ENCODE measurements at places on chromosomes 6 and 20.

- no peak for DNase-seq
These were observed 187.7 kb downstream of the ASCC3 start for GRCh38 chr6:100693249-100693927.

DNA sequence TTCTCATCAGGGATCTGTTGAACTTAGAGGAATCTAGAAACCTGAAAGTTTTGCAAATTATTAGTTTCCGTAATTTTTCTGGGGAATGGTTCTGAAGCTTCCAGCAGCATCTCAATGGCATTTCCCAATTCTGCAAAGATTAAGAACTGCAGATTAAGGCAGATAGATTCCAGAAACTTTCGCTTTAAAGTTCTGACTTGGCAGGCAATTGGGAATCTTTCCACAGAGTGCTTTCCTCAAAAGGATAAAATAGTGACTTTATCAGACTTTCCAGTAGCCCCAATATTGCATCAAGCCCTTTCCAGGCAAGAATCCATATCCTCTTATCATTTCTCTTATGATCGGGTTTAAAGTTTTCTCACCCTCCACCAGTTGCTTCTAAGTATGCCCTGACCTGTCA, 261.1 kb downstream of the FNDC1 start:
- no peak for DNase-seq

DNA sequence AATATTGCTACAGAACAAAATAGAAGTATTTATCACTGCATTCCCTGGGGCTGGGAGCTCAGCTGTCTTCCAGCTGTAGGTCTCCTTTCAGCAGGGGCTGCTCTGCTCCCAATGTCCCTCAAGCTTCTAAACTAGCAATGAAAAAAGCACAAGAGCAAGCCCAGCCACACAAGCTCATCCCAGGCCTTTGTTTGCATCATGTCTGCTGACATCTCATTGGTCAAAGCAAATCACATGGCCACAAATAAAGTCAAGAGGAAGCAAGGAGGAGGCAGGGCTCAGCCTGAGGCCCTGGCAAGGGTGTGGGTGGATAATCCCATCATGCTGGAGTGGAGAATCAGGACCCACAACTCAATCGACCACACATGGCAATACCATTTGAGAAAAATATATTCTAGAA, 2.2 kb upstream of the BFSP1 start:
- DNase-seq: peak; percentile 44

DNA sequence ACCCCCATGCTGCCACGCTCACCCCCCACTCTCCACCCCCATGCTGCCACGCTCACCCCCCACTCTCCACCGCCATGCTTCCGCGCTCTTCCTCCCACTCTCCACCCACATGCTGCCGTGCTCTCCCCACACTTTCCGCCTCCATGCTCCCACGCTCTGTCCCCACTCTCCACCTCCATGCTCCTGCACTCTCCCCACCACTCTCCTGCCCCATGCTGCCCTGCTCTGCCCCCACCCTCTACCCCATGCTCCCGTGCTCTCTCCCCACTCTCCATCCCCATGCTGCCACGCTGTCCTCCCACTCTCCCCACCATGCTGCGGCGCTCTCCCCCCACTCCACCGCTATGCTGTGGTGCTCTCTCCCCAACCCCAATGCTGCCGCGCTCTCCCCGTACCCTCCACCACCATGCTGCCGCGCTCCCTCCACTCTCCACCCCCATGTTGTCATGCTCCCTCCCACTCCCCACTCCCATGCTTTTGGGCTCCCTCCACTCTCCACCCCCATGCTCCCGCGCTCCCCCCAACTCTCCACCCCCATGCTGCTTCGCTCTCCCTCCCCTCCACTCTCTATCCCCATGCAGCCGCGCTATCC, 46.0 kb upstream of the PDE10A start:
- no peak for DNase-seq

DNA sequence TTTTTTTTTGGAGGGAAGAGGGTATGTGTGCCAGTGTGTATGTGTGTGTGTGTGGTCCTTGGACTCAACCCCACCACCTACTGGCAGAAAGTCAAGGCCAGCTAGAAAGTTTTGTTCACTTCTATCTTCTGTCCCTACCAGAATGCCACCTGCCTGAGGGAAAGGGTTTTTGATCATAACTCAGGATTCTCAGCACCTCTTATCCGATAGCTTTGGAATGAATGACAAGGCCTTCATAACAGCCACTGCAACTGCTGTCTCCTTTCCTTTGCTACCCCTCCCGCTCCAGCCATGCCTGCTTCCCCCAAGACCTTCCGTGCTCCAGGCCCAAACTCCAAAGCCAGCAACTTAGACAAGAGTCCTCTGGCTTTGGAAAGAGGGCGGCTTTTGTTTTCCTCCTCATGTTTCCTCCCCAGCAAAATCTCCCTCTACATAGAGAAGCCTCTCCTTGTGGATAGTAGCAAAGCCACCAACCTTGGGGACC, 18.7 kb downstream of the BTN3A1 start:
- DNase-seq: peak; percentile 55

GRCh38 chr20:33843050-33843449, 31.9 kb downstream of the CHMP4B start:
- DNase-seq: no peak

DNA sequence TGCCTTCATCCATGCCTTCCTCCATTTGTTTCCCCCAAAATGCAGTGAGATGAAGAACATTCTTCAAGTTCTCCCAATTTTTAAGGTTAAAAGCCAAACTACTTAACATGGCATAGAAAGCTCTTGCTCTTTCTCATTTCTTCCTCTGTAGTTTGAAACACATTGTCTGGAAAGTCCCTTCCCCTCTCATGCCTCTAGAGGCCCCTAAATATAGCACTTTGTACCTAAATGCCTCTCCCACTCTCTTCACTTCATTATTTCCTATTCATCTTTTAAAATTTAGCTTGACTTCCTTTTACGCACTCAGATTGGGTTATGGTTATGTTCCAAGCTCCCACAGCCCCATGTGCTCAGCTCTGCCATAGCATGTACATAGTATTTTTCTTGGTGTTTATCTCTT, 389.3 kb downstream of the HDGFL1 start:
- DNase-seq: no peak

- no peak for DNase-seq
These were observed 514.0 kb upstream of the BTBD3 start for GRCh38 chr20:11403711-11404110.

GRCh38 chr20:5170341-5170740, 43.5 kb downstream of the CDS2 start:
- DNase-seq: no peak

DNA sequence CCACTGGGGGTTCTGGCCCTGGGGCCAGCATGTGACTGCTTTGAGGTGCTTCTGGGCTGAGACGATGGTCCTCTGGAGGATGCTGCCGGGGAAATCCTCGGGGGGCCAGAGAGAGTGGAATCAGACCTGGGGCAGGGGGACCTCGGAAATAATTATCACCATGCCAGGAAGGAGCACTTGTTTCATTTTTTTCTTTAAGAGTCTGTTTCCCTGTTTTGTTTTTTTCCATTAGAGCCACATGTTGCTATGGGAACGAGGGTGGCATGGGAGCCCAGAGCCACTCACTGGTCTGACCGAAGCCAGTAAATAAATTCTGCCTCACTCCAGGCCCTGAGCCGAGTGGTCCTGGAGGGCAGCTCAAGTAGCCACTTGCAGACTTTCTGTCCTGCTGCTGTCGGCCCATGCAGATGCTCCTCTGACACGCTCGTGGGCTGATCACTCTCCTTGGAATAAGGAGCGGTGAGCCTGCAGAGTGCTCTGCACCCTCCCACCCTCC, 365.1 kb downstream of the ZFAND3 start:
- no peak for DNase-seq

GRCh38 chr6:14059791-14060436, 57.7 kb upstream of the CD83 start:
- DNase-seq: no peak

DNA sequence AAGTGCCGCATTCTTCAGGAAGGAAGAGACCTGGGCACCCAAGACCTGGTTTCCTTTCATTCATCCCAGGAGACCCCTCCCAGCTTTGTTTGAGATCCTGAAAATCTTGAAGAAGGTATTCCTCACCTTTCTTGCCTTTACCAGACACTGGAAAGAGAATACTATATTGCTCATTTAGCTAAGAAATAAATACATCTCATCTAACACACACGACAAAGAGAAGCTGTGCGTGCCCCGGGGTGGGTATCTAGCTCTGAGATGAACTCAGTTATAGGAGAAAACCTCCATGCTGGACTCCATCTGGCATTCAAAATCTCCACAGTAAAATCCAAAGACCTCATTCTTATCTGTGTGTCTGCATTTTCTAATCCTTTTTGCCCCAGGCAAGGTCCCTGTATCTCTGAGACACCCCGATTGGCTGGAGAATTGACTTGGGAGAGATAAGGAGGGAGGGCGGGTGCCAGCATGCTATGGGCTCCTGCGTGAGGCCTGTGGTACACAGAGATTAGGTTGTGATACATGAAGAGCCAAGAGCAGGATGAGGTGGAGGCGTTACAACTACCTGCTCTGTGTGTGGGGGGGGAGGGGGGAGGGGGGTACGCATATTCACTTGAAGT, 4.8 kb downstream of the MUC21 start:
- no peak for DNase-seq

DNA sequence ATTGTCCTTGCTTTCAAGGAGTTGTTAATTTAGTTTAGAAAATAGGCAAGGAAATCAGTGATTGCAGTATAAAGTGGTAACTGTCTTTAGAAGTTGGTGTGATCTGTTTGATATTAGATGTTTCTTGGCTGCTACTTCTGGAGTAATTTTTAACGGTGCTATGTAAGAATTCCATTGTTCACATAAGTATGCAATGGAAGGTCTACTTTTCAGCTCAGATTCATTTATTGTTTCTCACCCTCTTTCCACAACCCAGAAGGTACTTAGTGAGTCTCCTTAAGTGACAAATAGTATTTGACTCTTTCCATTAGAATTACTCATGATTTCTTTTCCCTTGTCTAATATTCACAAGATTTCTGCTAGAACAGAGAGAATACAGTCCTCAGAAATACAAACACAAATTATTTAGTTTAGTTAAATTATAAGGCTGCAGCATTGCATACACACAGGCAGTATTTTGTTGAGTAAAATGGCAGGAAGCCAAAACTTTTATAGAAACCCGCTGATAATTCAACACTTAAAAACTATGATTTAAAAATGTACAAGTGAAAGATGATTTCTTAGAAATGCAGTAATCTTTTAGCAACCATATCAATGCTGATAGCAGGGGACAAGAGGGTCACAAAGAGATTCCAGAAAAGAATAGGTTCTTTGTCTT, 554.3 kb downstream of the CD109 start:
- DNase-seq: no peak

DNA sequence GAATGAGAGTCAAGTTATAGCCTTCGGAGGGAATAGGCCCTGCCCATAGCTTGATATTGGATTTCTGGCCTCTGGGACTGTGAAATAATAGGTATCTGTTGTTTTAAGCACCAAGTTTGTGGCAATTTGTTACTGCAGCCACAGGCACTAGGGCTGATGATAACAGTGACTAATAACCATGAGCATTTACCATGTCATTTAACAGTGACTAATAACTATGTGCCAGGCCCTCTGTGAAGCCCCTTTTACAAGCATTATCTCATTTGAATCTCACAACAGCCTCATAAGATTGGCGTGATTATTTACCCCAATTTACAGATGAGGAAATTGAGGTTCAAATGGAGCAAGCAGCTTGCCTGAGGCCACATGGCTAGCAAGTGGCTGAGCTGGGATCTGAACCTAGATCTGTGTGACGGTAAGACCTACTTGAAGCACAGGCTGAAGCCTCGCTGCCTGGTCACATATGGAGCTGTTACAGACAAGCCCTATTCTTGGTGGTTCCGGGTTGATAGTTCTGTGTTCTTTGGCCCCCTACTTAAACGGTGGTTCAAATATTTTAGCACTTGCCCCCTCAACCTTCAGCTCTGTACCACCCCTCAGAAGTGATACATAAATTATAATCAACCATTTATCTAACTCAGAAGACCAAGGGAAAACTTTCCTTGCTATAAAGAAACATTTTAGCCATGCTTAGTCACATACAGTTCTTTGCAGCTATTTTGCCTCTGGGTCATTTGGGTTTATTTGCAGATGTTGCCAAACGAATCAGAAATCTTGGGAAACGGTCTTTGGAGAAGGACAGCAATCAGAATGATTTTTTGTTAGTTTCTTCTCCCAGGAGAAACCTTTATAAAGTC, 98.3 kb downstream of the ELOVL5 start:
- DNase-seq: peak; percentile 84

DNA sequence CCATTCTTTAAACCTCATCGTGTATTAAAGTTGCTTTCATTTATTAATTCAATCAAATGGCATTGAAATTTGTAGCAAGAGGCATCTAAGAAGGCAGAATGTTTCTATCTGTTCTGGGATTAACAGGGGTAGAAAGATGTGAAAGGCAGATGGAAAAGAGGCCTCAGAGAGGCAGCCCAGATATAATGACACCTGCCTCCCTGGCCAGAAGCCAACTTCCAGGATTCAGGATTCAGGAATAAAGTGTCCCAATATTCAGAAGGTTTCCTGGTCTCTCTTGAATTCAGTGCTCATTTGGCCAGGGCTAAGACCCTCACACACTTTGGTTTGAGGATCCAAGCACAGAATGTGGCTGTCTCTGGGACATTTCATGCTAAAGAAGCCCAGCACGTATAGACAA, 39.9 kb downstream of the HLA-B start:
- no peak for DNase-seq

DNA sequence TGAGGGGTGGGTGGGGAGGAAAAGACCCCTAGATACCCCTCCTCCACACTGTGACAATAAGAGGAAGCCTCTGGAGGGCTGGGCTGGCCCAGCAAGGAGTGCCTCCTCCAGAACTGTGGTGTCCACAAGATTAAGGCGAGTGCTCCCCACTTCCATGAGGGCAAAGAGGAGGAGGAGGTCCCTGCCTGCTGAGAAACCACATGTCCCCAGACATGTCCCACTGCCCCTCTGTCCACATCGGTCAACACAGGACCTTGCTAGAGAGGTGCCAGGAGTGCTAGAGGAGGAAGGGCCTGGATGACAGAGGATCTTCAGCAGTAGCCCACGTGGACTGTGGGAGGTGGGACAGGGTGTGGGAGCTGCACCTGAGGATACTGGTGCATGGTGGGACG, 3.1 kb downstream of the RAET1G start:
- DNase-seq: no peak

DNA sequence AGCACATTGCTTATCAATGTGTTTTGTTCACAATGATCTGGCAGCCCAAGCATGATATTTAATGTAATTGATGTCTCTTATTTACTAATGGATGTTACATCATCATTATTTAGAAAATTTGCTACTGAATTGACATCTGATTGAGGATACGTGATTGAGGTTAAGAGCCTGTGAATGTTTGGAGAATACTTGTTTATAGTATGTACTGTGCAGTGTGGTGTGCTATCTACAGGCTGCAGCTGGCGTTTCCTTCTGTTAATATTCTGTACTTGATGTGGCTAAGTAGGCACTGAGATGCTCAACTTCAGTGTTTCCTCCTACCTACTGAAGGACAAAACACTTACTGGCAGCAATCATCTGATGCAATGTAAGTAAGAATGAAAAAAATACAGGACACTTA, 709.6 kb upstream of the FLRT3 start:
- DNase-seq: no peak

Data from HFFc6 (cell line).